ENCODE measurements at places on chromosomes 1 and 21.

DNA sequence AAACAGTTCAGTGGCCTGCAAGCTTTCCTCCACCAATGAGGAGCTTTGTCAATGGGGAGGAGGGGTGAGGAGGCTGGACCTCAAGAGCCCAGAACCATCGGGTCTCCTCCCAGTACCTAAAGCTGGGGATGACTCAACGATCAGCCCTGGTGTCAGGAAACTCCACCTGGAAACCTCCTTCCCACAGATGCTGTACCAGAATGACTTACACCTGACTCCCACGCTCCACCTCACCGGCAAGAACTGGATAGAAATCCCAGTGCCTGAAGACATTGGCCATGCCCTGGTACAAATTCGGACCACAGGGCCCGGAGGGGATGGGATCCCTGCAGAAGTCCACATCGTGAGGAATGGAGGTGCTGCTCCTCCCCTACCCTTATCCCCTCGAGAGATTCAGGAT is 11.4 kb downstream of the TMEM81 start:
- no peak for DNase-seq

- no peak for DNase-seq
These were observed 11.3 kb downstream of the HJV start for GRCh38 chr1:146010126-146010738.

DNA sequence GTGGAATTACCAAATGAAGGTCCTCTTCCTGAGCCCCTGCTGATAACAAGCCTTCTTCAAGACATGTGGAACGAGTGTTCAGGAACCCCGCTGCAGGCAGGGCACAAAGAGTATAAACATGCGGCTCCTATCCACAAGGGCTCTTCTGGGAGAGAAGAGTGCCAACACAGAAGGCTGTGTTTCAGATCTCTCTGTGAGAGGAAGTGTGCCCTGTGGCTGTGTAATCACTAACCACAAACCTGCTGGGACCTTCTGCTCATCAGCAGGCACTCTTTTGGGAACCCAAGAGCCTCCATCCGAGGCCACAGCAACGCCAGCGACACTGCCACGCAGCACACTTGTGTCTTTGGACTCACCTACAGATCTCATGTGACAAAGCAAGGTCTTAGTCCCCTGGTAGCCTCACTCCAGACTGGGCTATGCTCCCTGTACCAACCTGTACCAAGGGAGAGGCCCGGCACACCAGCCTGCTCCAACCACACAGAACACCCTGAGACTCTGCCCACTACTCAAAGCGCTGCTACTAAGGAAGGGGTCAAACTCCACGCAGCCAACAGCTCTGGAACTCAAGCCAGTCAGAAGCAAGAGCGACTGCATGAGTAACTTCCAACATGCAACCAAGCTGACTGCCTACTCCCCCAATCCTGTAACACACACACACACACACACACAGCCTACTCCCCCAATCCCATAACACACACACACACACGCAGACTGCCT is 7.8 kb downstream of the PTTG1IP start:
- DNase-seq, result no peak

- no peak for DNase-seq
These were observed 18.1 kb downstream of the CLDN19 start for GRCh38 chr1:42721926-42722325.

DNA sequence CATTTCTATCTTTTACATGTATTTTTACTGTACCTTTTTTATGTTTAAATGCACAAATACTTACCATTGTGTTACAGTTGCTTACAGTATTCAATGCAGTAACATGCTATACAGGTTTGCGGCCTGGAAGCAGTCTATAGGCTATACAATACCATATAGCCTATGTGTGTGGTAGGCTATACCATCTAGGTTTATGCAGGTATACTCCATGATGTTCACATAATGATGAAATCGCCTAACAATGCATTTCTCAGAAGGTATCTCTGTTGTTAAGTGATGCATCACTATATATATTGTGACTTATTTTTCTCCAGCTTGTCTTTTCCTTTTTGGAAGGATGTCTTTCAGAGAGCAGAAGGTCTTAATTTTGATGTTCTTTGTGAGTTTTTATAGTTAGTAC is 103.5 kb downstream of the MAST2 start:
- DNase-seq, result no peak

GRCh38 chr1:1170215-1171091 is 3.2 kb upstream of the TTLL10 start:
- peak; percentile 9 for DNase-seq

DNA sequence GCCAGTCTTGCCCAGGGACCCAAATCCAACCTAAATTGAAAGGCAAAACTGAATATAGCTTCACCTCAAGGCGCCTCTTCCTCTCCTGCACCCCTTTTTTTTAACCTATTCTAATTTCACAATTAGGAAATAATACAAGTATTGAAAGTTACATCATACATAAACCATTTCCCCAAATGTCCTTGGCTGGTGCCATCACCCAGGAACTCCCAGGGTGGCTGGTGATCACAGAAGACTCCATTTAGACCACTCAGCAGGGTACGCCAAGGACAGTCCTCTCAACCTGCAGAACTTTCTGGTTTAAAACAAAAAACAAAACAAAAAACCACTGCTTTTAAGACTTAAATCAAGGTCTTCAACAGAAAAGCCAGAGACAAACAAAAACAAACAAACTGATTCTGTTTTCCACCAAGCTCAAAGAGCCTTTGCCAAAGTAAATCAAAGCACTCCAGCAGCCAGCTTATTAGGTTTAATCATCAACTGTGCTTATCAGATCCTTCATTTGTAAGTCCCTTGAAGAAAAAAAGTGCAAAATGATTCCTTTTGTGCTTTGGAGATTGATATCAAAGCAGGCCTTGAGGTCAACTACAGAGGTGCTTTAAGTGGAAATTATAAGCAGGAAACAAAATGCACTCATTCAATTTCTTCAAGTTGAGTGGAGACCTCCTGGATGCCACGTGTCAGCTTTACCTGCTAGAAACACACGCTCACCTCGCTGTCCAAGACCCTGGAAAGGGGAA is 113.0 kb downstream of the ETS2 start:
- no peak for DNase-seq

- no peak for DNase-seq
These were observed 1030.0 kb upstream of the TMPRSS15 start for GRCh38 chr21:19433623-19434022.

DNA sequence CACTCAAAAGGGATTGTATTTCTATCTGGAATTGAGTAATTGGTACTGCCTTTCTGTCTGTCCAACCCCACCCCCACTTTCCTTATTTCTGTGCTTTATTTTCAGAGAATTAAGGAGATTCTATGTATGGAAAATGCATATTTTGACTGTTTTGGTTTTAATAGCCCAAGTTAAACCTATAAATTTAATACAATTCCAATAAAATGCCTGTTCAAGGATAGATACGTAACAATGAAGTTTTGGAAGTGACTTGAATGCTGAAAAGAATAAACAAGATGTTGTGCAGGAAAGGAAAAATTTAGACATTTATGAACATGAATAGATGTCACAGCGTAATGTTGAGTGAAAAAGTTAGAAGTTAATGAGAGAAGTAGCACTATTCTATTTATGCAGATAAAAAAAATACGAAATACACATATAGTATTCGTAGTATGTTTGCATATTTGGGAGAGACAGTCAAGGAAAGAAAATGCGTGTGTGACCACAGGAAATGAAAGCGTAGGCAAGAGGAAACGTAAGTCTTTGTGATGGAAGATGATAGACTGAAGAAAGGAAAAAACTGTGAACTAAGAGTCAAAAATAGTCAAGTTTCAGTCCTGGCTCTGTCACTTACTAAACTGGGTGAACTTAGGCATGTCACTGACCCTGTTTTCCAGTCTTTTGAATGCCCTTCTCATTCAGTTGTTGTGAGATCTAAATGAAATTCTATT is 62.1 kb downstream of the MEF2D start:
- no peak for DNase-seq

- DNase-seq, result no peak
These were observed 861.0 kb downstream of the USP25 start for GRCh38 chr21:16590641-16591292.

- DNase-seq, result no peak
These were observed 42.5 kb upstream of the CSF3R start for GRCh38 chr1:36525166-36525565.

DNA sequence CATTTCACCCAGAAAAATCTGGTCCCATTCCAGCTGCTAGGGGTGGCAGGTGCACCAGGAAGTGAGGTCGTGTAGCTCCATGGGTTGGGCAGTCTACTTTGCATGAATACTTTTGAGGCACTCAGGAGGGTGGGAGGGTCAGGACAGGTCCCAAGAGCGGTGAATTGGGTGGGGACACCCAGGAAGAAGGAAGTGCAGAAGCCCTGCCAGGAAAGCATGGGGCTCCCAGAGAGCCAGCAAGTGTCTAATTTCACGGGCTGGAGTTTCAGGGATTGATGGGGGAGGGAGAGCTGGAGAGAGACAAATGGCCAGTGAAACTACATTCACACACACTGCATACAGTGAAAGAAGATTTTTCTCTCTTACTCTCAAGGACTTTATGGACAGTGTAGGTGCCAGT is 137.8 kb downstream of the GALNT2 start:
- peak; percentile 56 for DNase-seq

GRCh38 chr1:21801100-21801499 is 11.0 kb upstream of the LDLRAD2 start:
- DNase-seq, result no peak

GRCh38 chr1:201696217-201696761 is 132.7 kb upstream of the IPO9 start:
- DNase-seq, result no peak

- no peak for DNase-seq
These were observed 92.0 kb upstream of the PPM1J start for GRCh38 chr1:112807117-112807516.

DNA sequence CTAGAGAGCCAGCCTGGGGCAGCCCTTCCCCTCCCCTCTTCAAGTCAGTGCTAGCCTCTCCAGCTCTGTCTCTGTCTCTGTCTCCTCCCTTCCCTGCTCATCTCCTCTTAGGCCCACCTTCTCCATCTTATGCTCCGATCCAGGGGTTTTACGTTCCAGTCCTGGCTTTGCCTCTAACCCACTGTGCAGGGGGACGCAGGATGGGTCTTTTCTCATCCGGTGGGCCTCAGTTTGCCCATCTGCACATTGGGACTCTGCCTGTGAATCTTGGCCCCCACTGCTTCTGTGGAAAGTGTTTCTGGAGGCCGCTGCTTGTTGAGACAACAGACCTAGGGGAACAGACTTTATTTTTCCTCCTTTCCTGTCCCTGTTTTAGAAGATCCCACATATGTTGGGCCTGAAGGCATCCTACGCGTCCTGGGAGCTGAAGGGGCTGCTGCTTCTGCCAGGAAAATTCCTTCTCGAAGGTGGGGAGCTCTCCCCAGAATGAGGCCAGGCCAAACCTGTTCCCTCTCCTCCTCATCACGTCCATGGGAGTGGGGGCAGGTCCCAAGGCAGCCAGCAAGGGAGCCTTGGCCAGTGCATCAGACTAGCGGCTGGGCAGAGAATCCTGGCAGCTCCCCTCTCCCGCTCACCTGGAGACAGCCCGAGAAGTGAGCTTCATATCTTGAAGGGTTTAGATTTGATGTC is 99.5 kb upstream of the CSF3R start:
- DNase-seq, result no peak

- no peak for DNase-seq
These were observed 14.1 kb upstream of the ATP1B1 start for GRCh38 chr1:169092399-169092798.

DNA sequence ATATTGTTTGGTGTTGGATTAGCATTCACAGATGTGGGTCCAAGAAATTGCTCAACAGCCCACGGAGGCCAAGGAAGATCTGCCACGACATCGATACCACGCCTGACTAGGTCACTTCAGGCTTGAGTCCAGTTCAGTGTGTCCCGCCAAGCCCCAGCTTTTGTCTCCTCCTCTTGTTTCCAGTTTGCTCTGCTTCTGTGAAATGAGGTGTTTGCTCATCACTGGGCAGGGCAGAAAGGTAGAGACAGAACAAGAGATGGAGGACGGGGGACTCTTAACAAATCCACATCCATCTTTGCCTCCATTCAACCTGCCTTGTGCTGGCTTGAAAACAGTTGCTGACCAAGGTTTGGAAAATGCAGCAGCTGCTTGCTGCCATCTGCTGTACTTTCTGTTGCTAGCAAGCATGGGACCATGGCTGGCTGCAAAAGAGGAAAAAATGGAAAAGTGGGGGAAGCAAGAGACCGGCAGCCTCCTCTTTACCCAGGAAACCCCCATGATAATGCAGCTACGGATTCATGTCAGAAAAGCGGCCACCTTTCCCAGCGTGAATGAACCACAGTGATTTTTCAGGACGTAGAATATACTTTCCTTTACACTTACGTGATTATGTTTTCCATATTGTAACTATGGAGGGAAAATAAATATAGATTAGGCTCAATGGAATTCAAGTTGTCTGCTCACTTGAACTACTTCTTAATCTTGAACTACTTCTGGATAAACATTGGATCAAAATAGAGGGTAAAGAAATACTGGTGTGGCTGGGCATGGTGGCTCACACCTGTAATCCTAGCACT is 80.2 kb upstream of the GREM2 start:
- peak; percentile 49 for DNase-seq

- no peak for DNase-seq
These were observed 122.7 kb downstream of the RGS21 start for GRCh38 chr1:192439373-192440025.

GRCh38 chr1:9118186-9118585 is 10.7 kb downstream of the GPR157 start:
- DNase-seq, result no peak

DNA sequence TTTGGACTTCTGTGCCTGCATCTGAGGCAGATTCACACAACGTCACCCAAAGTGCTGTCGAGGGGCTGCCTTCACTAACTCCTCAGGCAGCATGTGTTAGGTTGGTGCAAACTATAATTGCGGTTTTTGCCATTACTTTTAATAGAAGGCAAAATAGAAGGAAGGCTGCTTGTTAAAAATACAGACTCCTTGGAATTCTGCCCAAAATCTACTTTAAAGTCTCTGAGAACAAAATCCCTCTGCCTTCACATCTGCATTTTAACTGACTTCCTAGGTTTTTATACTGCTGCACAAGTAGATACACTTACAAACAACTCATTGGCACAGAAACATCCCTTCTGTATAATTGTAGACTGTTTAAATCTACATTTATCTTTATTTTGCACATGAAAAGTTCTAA is 41.3 kb upstream of the SLC19A2 start:
- no peak for DNase-seq

DNA sequence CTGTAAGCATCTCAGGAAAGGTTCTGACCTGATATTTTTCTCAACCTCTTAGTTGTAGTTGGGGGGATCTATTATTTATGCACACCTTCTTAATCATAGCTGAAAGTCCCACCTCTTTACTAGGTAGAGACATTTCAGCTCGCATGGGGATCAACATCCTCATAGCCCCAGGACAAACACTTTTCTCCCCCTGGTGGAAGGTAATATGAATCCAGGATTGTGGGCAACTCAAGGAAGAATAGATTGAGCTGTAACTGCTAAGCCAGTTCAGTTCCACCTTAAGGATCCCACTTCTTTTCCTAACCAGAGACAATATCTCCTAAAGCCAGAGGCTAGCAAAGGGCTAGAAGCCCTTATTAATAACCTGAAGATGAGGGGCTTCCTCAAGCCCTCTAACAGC is 25.4 kb upstream of the SMYD3 start:
- DNase-seq, result no peak

- DNase-seq, result no peak
These were observed 1.5 kb downstream of the TGFB2 start for GRCh38 chr1:218346391-218347204.
